Astrocyte of the spinal cord (primary cell): ENCODE measurements at places on chromosomes 5 and 9.

DNA sequence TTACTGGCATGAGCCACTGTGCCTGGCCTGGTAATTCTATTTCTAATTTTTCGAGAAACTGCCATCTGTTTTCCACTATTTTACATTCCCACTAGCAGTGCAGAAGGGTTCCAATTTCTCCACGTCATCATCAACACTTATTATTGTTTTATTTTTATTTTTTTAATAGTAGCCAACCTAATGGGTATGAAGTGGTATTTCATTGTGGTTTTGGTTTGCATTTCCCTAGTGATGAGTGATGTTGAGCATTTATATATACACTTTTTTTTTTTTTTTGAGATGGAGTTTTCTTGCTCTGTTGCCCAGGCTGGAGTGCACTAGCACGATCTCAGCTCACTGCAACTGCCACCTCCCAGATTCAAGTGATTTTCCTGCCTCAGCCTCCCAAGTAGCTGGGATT, 28.3 kb downstream of the WWC1 start:
- no peak for DNase-seq

DNA sequence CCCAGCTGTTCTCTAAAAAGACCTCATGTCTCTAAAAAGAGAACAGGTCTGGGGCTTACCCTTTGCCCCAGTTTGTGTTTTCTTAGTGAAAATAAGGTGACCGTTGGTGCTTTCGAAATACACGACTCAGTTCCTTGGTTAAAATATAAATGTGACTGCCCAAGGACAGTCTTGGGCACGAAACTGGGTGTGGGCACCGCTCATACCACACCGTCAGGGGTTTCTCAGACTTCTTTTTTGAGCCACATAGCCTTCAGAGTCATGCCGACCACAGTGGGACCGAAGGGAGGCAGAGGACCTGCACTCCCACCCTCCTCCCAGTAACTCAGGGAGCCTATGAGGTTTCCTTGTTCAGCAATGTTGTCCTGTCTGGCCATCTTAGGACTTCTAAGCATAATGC, 6.5 kb downstream of the SNX18 start:
- DNase-seq: no peak

DNA sequence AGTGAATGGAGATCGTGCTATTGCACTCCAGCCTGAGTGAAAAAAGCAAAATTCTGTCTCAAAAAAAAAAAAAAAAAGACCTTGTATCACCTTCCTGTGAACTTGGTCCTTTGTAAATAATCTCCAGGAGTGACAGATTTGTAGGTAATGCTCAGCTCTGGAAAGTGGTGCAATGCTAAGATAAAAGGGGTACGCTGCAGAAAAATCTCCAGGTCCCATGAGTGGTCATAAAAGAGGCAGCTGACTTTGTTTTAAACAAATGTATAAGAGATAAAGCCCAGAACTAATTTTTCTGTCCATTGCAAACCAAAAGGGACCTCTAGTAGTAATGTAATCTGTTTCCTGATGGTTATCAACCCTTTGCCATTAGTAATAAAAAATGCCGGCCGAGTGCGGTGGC, 33.7 kb downstream of the RNF44 start:
- no peak for DNase-seq

DNA sequence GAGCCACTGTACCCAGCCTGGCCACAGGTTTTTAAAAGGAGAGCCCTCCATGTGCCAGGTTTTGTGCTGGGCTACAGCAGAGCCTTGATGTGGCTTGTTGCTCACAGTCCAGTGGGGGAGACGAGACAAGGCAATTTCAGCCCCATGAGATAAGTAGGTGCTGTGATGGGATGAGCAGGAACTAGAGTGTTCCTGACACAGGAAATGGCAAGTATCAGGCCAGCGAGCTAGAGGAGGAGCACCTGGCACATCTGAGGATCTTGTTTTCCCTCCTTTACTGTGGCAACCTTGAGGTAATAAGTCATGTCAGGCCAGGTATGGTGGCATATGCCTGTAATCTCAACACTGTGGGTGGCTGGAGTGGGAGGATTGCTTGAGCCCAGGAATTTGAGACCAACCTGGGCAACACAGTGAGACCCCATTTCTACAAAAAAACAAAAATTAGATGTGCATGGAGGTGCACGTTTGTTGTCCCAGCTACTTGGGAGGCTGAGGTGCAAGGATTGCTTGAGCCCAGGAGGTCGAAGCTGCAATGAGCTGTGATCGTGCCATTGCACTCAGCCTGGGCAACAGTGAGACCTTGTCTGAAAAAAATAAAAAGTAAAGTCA, 3.8 kb upstream of the ZDHHC12 start:
- DNase-seq: no peak

GRCh38 chr5:126871441-126871840, 94.5 kb downstream of the LMNB1 start:
- DNase-seq: no peak

DNA sequence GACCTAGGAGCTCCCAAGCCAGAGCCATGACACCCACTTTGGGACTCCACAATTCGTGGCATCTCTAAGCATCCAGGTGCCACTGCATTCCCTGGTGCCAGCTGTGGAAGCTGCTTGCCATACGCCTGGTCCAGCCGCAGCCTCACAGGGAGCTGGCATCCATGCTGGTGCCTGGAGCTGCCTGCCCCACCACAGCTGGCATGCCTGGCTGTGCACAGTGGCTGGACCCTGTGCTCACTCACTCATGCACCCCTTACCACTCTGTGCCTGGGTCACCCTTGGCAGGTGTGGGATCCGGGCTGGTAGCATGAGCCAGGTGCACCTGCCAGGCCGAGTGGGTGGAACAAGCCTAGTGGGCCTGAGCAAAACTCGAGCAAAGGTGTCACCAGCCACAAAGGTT, 90.1 kb downstream of the CAVIN4 start:
- no peak for DNase-seq

- DNase-seq: no peak
Measured at GRCh38 chr5:74243634-74244033, 396.9 kb downstream of the ENC1 start.

DNA sequence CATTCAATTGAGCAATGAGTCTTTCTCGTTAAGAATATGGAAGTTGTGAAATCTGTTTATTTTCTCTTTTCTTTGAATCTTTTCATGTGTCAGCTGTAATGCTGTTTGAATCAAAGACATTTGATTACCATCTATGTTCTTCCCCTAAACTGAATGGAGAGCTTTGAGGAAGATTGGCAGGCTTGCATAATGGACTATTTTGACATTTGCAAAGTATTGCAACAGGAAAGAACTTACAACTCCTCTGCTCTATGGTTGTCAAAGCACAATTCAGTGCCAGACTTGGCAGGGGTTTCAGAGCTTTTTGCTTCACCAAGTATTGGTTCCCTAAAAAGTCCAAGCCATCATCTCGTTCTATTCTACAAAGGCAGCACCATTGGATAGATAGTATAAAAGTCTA, 549.0 kb upstream of the NUDT12 start:
- DNase-seq: no peak

DNA sequence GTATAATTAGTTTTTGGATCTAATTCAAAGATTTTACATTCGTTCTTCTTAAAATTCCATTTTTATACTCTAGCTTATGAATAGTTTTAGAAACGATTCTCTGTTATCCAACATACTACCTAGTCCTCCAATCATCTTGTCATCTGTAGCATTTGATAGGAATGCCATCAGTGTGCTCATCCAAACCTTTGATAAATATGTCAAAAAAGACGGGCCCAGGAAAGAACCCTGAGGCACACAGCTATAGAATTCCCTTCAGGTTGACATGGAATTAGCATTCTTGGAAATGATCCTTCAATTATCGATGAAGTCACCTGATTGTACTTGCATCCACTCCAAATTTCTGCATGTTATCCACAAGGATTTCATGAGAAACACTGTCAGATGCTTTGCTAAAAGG, 64.8 kb upstream of the EFNA5 start:
- DNase-seq: no peak

GRCh38 chr5:175696855-175697198, 39.0 kb downstream of the HRH2 start:
- no peak for DNase-seq

DNA sequence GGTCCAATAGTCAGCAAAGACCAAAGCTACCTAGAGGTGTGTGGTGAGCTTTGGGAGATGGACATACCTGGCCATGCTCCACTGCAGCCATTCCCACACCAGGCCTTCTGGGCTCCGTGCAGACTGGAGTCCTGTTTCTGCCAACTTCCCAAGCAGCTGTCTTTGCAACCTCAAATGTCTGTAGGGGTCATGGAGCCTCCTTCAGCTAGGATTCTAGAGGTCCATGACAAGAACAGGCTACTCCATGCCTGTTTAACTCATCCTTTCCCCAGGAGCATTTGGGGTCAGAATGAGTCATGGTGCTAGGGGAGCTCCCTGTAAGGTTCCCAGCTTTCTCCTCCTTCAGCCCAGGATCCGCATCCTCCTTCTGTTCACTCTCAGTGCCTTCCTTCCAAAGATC, 17.1 kb downstream of the VPS13A start:
- DNase-seq: no peak

- peak; percentile 7 for DNase-seq
Measured at GRCh38 chr5:170312666-170313065, 15.1 kb upstream of the LCP2 start.

DNA sequence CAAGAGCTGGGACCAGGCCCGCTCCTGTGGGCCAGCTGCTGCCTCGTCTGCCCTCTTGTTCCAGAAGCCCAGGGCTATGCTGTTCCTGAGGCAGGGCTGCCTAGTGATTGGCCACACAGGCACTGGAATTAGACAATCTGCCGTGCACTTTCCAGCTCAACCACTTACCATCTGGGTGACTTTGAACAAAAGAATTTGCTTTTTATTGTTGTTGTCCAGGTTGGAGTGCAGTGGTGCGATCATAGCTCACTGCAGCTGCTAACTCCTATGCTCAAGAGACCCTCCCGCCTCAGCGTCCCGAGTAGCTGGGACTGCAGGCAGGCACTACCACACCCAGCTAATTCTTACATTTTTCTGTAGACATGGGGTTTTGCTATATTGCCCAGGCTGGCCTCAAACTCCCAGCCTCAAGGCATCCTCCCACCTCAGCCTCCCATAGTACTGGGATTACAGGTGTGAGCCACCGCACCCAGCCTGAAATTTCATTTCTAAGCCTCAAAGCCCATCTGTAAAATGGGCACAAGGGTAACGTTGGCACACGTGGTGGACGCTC, 1.2 kb upstream of the NEK6 start:
- DNase-seq: peak; percentile 94

DNA sequence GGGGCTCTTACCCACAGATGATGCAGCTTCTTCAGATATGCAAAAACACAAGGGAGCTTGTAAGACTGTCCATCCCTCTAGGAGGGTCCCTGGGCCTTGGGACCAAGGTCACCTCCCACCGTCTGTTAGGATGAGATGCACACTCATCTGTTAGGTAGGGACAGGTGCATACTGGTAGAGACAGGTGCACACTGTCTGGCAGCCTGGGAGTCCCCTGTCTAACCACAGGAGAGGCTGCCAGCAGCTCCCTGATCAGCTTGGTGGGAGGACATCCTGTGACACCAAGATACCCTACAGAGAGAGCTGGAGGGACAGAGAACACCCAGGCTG, 13.2 kb downstream of the TSPAN17 start:
- DNase-seq: no peak

DNA sequence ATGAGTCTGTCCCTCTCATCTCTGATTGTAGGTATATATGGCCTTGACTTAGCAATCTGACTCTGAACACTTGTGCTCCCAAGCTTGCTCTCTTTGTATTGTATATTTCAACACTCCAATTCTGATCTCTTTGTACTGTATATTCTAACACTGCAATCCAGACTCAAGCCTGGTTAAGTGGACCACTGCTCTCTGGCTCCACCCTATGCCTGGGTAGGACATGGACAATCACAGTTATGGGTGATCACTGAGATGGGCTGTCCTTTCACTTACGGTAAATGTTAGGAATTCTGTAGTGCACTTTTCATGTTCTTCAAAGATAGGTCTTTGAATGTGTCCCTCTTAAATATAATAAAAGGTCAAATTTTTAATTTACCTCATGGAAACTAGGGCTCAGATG, 165.1 kb downstream of the TLR4 start:
- DNase-seq: no peak
